ENCODE measurements at places on chromosomes 13 and 19. TPM values are rescaled to one million over a fixed set of nuclear protein-coding genes. Genes with fewer than 3 reads are reported as not detected.
A peak's percentile ranks its signal among the peaks of the same experiment; 100 is the strongest.

GRCh38 chr13:75838366-75839005, 202.4 kb downstream of the LMO7 start:
- DNase-seq, result no peak

DNA sequence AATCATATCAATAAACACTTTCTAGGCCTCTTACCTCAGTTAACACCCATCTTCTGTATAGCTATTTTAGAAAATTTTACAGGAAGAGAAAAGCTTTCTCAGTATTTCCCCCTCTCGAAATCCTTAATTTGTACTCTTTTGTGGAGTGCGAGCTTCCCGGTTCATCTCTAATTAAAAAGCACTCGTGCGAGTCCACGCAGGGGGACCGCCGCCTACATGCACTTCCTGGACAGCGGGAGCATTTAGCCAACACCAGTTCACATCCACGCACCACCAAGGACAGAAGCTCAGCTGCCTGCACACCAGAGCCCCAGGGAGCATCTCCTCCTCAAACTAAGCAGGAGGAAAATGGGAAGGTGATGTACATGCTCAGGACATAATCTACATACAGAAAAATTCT, 60.0 kb downstream of the RASA3 start:
- DNase-seq, result no peak

ERCC1 gene
- 164 TPM for total RNA-seq

- DNase-seq, result peak; percentile 32
Observed at GRCh38 chr19:18789883-18790565, 1.1 kb downstream of the COMP start.

DNA sequence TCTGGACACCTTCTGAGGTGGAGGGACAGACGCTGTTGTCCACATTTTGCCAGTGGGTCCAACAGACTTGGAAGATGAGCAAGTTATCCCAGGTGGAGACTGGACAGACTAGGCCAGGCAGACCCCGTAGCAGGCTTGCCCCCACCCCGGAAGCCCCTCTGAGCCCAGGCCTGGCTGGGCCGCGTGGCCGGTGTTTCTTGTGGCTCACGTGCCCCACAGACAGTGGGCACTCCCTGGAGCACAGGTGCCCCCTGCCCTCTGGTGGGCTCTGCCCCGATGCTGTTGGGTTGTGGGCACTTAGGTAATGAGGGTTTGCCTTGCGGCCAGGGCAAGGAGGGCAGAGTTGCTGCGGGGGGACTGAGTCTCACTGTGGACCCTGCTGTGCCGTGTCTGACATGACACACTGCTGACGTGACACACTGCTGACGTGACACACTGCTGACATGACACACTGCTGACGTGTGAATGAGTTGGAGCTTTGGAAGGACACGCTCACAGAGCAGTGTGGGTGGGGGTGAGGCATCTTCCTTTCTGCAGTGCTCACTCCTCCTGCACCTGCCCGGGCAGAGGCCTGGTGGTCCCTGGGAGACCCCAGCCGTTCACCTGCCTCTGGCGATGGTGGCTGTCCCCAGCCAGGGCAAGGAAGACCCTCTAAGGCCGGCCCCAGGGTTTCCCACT, 25.1 kb downstream of the DOT1L start:
- DNase-seq, result no peak

GRCh38 chr13:95626768-95627167, 17.7 kb downstream of the DZIP1 start:
- no peak for DNase-seq

GRCh38 chr19:18117364-18117691, 19.8 kb downstream of the MAST3 start:
- DNase-seq, result no peak

CYSLTR2 gene
- 0.30 TPM for total RNA-seq

DNA sequence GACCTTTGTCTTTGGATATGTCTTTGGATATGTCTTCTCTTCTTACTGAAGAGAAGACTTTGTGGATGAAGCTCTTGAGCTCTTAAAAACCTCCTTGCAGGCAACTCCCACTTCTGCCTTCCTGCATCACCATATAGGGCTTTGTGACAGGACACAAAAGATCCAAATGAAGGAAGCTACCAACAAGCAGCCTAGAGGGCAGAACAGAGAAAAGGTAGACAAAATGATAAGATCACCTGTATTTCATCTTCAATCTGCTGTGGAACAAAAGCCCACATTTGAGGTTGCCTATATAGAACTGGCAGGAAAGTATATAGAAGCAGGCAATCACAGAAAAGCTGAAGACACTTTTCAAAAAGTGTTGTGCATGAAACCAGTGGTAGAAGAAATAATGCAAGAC, 42.5 kb downstream of the N4BP2L1 start:
- DNase-seq, result no peak

MARK4 gene
- total RNA-seq, result 65.3 TPM

PBX4 gene
- 6.7 TPM for total RNA-seq

NXNL1 gene
- total RNA-seq, result not detected

TGFBR3L gene
- 0.46 TPM for total RNA-seq

GRCh38 chr13:111462221-111462764, 141.9 kb downstream of the TEX29 start:
- DNase-seq, result no peak

- DNase-seq, result peak; percentile 38
Observed at GRCh38 chr19:10227026-10227971, 3.8 kb downstream of the S1PR2 start.

DNA sequence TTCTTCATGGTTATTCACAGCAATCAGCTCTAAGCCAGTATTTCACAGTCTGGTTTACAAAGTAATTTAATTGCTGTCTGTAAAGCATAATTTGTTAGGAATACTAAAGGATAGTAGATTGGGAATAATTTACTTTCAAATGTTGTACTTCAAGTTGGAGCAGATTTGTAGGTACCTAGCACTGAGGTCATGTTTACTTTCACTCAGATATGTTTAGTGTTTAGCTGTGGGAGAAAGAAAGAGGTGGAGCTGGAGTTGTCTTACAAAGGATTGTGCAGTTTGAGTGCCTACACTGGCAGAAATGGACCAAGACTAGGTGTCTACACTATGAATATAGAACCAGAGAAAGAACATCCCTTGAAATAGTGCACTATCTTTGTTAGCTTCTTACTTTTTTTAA, 464.6 kb downstream of the PCDH9 start:
- no peak for DNase-seq

CABP5 gene
- total RNA-seq, result not detected

HSPH1 gene
- total RNA-seq, result 25.8 TPM

DNA sequence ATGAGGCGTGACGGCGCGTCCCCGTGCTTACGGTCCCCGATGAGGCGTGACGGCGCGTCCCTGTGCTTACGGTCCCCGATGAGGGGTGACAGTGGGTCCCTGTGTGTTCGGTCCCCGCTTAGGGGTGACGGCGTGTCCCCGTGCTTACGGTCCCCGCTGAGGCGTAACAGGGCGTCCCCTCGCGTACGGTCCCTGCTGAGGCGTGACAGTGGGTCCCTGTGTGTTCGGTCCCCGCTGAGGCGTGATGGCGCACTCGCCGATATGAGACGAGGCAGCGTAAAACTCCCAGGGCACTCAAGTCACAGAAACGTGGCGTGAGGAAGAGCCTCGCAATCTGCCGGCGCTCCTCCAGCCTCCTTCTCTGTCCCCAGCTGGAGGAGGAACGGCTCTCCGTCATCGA, 20.9 kb downstream of the CFAP97D2 start:
- no peak for DNase-seq

DNA sequence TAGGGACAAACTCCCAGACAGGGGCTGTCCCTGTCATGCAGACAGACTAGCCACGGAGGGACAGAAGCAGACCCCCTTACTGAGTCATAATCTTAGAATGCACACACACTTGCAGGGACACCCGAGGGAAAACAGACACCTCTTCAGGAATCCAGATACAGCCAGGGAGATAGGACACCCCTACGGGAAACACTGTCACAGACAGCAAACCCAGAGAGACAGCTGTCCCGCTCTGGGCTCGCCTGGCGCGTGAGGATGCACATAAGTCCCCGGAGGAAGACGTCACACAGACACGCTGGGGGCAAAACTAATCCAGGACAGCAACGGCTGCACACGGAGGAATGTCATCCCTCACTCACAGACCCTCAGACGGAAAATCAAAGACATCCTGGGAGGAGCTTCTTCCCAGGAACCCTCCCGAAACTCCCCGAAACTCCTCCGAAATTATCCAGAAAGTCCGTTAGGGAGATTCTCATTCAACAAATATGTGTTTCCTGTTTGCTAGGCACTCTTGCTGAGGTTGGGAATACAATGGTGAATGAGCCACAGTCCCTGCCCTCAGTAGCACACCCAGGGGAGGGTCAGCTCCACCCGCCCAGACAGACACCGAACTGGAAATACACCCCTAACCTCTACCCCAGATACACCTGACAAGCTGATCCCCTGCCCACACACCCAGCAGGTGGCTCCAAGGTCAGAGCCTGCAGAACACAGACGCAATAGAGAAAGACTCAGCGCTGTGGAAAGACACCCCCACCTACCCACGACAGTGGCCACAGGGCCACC, 15.2 kb upstream of the TOMM40 start:
- no peak for DNase-seq

- DNase-seq, result no peak
Observed at GRCh38 chr19:940591-941291, 14.9 kb downstream of the ARID3A start.

Measured in cardiac muscle cell (in vitro differentiated cells and primary cell).